AG08396 (cell line): ENCODE measurements at places on chromosomes 6 and 20.

- no peak for DNase-seq
These were observed 151.4 kb upstream of the CHD6 start for GRCh38 chr20:41769592-41770018.

DNA sequence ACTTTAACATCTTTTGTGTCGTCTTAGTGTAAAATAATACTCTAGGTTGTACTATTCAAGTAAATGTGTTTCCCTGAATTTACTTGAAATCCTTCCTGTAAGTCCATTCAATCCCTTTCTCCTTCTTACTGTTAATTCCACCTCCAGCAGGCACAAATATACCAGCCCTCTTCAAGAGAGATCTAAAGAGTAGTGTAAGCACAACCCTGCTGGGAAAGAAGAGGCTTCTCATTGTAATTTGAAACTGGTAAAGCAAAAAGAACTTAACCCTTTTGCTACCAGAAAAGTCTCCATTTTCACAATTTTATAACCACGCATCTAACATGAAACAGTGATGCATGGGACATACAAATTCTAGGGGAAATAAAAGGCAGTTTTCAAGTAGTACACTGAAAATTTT lies at the start of gene BMP5:
Gene BMP5 (minus strand): TSS at position 191 of the 400 bp plus-strand sequence. CDS start 725 bp downstream, outside the sequence.
- no peak for DNase-seq

- peak; percentile 33 for DNase-seq
These were observed 183.8 kb upstream of the TCF21 start for GRCh38 chr6:133705066-133705465.

GRCh38 chr6:10373642-10374359 lies 41.1 kb downstream of the TFAP2A start:
- DNase-seq: no peak

GRCh38 chr20:2692886-2693285 lies 306 bp downstream of the EBF4 start:
- DNase-seq: no peak

- no peak for DNase-seq
These were observed 45.9 kb downstream of the UBE2V1 start for GRCh38 chr20:50067018-50067417.
